ENCODE measurements at places on chromosomes 4 and X.

DNA sequence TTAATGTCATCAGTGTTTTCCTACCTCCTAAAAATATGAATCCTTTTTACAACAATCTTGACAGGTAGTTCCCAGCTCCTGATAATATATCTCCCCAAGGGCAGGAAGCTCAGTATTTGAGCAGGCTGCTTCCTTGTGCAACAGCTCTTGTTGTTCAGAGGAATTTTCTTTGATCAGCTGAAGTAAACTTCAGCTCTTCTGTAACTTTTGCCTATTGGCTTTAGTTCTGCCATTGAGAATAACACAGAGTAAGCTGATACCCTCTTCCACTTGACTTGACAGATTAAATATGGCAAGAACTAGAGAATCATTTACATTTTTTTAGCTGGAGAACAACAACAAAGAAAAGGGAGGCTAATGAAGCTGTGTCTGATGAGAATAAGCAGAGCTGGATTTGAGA is 75.2 kb downstream of the LUZP4 start:
- DNase-seq, result no peak

DNA sequence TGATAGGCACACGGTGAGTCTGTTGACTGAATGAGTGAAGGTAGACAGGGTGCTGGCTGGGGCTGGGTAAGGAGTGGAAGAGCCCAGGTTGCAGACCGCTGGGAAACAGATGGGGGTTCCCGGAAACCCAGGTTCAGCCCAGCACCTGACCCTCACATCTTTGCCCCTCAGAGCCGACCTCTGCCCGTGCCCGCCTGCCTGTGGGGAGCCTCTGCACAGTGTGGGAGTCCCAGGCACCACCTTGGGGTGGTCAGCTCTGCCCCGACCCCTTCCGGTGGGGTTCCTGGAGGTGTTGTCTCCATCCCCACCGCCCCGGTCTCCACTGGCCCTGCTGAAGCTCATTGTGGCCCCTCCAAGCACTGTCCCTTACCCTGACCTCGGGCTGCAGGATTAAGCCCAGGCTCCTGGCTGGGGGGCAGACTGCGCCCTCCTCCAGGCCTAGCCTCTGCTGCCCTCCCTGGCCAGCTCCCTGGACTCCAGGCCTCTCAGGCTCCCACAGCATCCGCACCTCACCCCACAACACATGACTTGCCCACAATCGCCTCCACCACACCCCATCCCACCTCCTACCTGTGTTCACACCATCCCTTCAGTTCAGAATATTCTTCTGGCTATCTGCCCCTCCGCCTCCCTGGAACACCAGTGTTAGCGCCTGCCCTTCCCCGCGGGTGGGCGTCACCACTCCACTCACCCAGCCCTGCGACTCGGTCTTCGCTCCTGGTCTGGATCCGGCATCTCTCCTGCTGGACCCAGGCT is 21.4 kb downstream of the HMX1 start:
- no peak for DNase-seq

DNA sequence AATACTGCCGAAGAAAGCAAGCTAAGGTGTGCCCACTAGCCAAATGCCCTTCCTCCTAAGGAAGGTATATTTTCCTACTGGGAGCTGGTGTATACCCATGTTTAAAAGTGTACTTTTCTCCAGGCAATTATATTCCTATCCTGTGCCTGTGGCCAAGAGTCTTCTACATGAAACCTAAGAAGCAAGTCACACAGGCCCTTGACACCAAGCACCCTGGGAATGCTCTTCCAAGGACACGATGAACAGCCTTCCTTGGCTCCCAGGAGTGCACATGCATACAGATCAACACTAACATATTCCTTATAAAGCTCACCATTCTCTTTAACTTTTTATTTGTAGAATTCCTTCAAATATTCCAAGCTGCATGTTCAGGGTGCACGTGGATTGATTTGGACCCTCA is 17.3 kb upstream of the ARHGAP6 start:
- no peak for DNase-seq

- DNase-seq, result no peak
These were observed 148.4 kb downstream of the ASMT start for GRCh38 chrX:1763294-1763693.

DNA sequence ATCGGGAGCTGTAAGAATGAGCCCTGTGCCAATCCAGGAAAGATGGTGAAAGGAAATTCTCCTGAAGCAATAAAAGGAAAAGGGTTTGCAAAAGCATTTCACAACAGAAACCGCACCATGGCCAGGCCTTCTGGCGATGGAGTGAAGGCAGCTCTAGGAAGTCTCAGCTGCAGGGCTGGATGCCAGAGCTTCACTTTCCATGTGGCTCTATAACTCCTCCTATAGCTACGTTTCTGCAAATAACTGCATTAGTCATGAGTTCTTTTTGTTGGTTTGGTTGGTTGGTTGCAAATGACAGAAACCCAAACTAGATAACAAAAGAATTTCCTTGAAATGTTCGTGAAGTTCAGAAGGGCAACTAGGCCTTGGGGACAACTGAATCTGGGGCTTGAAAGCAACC is 84.6 kb downstream of the RELL1 start:
- DNase-seq, result no peak

DNA sequence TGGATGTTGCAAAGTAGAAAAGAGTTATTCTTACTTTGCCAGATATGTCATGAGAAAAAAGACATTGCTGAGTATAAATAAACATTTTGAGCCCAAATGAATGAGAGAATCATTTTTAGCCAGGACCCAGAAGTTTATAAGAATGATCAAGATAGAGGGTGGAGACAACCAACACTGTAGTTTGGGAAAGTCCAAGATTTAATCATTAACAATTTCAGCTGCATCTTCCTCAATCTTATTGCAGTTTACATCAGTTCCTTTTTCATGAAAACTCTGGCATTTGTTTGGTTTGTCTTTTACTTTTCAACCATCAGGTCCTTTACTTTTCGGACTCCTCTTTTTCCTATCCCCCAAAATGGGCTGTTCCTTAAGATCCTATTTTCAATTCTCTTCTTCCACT is 645.9 kb downstream of the ANKRD50 start:
- no peak for DNase-seq

DNA sequence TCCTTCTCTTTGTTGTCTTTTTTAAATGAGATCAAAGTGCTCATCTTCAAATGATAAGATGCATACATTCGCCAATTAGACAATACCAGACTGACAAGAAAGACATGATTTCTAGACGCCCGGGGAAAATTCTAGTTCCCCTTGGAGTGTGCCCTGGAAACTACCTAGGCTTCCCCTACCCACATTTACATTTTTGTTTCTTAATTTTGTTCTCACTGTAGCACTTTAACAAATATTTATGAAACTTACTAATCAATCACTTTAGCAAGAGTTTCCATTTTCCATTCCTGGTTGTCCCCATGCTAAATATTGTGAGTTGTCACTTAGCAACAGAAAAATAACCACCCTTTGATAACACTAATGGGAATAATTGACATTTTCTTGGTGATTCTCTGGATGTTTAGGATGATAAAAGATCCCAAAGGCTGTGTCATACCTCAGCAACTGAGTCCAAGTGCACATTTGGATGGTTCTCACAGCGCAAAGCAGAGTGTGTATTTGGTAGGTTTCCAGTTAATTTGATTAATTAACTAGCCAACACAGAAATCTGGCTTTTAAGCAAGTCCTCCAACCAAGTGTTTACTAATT is 69.6 kb downstream of the FGFBP1 start:
- no peak for DNase-seq

DNA sequence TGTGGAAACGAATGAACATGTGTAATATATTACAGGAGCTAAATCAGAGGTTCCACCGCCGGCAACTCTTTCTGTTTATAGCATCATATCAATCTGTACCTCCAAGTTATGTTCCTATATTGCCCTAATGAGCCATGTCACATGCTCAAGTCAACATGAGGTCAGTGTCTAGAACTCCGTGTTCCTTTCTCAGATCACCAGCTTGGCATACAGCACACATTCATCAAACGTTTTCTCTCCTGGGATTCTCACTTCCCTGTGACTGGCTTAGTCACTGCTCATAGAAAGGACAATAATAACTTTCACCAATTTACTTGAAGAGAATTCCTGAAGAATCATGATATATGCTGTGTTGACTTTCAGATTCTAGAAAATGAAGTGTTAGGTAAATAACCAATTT is 532.0 kb upstream of the SPANXN1 start:
- peak; percentile 52 for DNase-seq

- no peak for DNase-seq
These were observed 10.6 kb upstream of the GPM6B start for GRCh38 chrX:13827298-13828090.

GRCh38 chr4:178958725-178959440 is 1516.6 kb upstream of the AGA start:
- no peak for DNase-seq

DNA sequence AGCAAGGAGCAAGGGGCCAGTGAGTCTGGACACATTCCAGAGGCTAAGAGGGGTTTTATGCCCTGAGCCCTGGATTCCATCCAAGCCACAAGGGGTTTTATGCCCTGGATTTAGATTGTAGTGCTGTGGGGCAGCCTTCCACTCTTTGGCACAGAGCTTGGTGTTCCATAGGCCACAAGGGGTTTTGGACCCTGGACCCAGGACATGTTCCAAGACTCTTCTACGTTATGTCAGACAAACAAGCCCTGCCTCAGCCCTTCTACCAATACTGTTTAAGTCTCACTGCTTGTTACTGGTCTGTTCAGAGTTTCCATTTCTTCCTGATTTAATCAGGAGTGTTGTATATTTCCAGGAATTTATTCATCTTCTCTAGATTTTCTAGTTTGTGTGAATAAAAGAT is 12.8 kb upstream of the SCARB2 start:
- DNase-seq, result no peak

DNA sequence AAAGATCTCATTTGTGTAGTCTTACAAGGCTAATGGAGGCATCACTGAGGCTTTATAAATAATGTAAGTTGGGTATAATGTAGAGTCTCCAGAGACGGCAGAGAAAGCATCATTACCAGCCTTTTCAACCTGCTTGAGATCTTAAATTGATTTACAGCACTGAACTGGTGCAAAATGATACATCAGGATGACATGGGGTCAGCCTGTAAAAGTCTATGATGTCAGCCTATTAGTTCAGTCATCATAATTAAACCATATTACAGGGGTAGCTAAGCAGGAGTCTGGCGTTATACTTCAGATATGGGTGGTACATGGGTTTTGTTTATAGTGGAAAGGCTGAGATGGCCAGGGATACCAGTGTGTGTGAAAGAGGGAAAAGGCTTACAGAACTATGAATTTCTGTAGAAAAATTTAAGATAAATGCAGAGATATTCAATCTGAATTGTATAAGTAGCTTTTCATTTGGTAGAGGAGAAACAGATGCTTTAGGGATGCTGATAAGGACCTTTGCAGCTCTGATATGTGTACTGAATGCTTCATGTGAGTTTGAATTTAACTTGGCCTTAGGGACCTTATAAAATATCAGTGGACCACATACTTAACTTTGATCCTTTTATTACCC is 2.7 kb downstream of the SMAD1 start:
- DNase-seq, result no peak

DNA sequence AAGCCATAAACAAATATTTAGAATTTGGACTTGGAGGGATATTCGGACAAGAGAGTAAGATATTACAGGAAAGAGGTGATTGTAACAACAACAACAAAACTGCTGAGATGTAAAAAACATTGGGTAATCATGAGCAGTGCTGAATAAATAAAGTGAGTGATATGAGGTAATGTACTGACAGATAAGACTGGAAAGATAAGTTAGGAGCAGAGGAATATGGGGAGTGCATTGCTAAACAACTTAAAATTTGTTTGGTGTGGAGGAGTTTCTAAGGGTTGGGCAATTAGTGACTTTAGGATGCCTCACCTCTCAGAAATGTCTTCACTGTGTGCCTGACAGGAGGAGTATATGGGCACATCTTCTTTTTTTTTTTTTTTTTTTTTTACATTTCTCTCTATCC is 637.8 kb upstream of the GRIA3 start:
- DNase-seq, result no peak

GRCh38 chr4:93217431-93217830 is 611.1 kb upstream of the ATOH1 start:
- no peak for DNase-seq

DNA sequence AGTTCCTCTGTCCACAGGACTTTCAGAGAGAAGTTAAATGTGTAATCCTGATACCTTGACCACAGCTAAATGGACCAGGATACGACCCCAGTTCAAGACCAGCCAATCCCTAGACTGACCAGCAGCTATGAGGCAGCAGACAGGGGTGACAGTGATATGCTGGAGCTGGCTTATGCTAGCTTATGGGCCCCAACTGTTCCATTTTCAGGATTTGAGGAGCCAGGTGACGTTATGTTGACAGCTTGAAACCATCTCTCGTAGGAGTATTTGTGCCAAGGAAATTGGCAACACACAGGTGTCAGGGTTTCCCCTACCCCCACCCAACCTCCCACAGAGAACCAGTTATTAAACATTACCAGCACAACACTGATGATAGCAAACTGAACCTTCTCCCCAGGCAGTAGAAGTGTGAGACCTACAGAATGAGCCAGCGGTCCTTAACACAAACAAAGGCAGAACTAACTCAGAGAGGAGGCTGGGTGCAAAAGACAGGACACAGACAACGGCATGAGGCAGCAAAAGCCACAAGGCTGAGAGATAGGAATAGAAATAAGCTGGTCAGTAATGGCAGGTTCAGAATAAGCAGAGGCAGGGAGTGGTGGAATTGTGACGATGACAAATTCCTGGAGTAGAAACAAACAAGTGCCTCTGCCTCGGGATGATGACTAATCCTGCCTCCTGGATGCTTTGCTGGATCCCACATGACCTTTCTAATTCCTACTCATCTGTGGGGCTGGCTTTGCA is 85.6 kb upstream of the CPEB2 start:
- peak; percentile 25 for DNase-seq

DNA sequence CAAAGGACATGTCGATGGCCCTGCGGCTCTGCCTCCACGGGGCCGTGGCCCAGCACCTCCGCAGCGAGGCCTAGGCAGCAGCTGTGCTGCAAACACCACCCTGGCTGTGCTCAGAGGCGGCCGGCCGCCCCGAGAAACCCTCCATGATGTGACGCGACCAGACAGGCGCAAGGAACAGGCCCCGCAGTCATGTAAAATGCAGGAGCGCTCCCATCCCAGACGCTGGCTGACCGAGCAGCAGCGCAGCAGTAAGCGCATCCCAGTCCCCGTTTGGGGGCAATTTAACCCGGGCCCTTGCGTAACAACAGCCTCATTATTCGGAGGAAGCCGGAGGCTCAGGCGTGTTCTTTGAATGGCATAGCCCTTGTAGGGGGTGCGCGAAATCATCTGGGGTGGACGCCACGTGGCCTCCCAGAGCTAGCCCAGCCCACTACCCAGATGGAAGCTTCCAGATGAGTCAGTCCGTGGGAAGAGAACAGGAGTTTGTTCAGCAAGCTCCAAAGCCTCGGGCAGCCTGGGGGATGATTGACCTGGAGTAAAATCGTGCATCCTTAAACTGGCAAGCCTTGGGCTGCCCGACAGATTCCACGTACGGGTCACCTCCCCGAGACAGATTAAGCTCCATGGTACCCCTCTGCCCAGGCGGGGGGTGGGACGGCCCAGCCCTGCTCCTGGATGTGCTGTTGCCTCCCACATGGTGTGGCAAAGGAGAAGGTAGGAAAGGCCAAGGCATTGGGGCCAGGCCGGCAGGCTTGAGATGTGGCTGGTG is 124.0 kb downstream of the HMX1 start:
- no peak for DNase-seq

GRCh38 chrX:24396236-24396930 is 35.9 kb downstream of the SUPT20HL1 start:
- DNase-seq, result no peak
